ENCODE measurements at places on chromosomes 6 and 20.

- DNase-seq, result no peak
Measured at GRCh38 chr20:60050193-60050947, 92.1 kb downstream of the CDH26 start.

DNA sequence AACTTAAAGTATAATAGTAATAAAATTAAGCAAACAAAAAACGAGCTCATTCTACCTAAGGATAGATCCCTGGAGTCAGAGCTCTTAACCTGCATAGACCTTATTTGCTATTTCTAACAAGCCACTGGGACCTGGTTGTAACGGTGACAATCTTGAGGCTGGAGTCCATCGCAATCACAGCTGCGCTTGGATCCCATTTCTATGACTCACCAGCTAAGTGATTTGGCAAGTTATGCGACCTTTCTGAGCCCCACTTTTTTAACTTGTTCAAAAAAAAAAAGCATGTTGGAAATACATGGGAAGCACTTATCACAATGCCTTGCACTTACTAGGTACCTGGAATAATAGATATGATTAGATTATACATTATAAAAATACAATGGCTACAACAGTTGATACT is 389.5 kb upstream of the CDH4 start:
- no peak for DNase-seq

GRCh38 chr6:89350281-89350966 is 2.1 kb downstream of the UBE2J1 start:
- no peak for DNase-seq

GRCh38 chr6:154056536-154056935 is 17.5 kb downstream of the OPRM1 start:
- DNase-seq, result no peak

DNA sequence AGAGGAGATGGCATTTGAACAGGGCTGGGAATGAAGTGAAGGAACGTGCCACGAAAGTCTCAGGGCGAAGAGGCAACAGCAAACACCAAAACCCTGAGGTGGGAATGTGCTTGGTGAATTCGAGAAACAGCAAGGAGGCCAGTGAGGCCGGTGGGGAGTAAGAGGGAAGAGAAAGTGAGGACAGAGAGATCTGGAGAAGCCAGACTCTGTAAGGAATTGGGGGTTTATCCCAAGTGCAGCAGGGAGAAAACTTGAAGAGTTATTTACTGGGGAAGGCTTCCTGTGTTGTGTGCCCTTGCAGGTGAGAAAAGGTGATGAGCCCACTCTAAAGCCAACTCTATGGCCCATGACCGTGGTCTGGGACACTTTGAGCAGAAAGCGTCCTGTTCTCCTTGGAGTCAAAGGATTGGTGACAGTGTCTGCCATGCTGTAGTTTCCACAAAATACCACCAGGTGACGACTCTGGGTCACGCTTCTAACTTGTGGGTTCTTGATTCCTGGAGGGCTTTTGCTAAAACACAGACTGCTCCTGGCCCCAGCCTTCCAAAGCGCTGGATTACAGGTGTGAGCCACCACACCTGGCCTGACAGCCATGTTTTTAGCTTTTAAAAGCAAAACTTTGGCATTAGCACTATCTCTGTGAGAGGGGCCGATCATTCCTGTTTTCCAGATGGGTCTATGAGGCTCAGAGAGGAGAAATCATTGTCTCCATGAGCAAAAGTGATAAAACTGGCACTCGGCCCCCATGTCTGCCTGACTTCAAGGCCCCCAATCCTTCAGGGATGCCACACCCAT is 18.0 kb upstream of the CSNK2A1 start:
- peak; percentile 6 for DNase-seq

DNA sequence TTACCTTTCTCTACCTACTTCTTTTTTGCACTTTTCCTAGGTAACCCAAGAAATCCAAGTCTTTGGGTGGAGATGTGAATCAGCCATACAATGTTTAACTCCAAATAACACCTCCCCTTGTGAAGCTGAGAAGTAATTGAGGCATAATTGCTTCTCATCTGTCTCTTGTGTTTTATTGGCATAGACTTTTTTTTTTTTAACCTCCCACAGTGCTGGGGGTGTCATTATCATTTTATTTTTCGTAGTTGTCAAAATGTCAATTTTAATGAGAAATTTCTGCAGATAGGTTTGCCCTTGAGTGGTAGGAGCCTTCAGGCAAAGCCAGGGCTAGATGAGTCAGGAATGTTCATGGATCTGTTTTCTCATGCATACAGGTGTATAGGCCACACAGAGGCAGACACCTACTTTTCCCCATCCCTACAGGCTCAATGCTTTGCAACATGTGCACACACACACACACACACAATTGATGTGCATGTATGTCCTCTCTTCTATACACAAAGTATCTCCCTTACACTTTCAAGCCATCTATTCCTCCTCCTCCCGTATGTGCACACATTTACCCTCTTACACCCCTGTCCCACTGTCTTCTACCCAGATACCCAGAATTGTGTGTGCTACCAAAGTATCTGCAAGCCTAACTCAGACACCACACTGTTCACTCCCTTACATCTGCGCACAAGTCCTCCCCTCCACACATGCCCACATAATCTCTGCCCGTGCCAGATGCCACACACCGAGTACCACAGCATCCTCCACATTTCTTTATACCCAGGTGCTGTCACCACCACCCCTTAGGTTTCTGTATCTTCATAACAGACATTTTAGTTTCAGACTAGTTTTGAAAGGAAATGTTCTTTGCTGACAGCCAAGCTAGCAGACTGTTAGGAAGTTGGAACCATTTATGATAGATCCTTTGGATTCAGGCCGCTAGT is 22.0 kb downstream of the RALY start:
- DNase-seq, result no peak

GRCh38 chr20:11137688-11138087 is 463.9 kb upstream of the JAG1 start:
- no peak for DNase-seq

GRCh38 chr20:22248051-22248667 is 336.2 kb downstream of the FOXA2 start:
- DNase-seq, result no peak

GRCh38 chr6:6256886-6257285 is 63.6 kb downstream of the F13A1 start:
- no peak for DNase-seq

DNA sequence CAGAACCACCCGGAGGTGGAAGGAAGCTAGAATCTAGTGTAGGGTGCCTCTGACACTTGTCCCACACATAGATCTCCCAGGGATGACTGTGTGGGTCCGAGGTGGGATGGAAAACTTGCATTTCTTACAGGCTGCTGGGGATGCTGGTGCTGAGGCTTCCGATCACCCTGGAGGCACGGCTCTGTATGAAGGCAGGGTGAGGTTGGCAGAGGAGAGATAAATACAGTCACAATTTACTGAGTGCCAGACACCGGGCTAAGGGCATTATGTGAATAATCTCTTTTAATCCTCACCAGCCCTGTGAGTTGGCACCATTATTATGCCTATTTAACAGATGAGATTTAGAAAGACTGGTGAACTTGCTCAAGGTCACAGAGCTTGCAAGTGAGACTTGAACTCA is 250.2 kb upstream of the RREB1 start:
- no peak for DNase-seq

- no peak for DNase-seq
Measured at GRCh38 chr6:140561701-140562100, 1187.3 kb upstream of the CITED2 start.

DNA sequence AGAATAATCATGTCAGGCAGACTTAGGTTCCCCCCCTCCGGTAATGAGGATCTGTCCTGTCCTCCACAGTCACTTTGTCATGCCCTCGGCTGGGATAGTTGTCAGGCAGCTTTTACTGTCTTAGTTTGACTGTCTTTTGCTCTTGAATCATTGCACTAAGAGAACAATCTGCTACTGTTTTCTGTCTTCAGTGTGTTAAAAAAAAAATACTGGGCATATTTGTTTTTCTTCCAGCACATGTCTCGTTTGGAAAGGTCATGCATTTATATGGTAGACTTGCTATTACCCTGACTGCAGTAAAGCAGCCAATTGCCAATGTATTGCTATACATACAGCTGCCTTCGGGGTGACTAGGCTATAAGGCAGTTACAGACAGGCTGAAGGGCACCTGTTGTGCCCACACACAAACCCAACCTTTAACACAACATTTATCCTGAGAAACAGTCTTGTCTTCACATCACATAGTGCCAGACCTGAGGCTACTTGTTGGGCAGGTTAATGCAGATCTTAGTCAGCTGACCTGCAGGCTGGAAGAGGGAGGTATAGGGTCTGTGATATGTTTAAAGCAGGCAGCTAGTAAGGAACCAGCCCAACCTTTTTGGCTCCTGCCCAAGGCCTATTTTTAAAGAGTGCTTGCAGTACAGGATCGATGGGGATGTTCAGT is 26.7 kb downstream of the ARFGEF3 start:
- no peak for DNase-seq

DNA sequence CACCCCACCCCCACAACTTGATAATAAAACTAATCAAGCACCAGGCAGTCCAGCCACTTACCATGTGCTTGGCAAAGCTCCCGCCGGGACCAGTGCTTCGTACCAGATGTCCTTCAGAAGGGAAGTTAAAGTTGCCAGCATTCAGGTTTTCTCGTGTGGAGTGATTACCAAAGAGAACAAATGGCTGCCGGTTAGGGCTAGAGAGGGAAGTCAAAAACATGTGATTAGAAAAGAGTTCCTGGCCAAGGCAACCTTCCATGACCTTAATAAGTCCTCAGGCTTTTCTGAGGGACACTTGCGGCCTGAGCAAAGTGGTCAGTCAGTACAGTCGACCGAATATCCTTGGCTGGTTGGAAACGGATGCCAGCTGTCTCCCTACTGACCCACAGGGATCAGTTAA is 67.0 kb downstream of the DNAAF9 start:
- no peak for DNase-seq

DNA sequence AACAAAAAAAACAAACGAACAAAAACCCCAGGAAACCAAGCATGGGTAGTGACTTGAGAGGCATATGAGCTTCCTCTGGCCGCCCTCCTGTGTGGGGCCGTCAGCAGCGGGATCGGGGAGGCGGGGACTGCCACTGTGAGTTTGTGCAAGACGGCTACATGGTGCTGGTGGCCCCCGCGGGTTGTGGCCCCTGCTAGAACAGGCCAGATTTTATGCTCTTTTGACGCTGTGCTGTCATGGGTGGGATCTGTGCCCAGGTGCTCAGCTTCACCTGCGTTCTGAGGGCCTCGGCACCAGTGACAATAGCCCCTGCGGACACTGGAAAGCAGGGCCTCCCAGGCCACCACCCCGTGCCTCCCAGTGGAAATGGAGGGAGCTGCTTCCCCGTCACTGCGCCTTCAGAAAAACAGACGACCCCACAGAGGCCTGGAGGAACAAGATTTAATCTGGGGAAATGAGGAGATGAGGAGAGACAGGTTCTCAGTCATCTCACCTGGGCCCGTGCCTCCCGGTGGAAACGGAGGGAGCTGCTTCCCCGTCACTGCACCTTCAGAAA is 4.7 kb upstream of the KCNQ2 start:
- no peak for DNase-seq

- no peak for DNase-seq
Measured at GRCh38 chr20:50015993-50016770, 33.4 kb downstream of the SNAI1 start.

- no peak for DNase-seq
Measured at GRCh38 chr6:152298055-152298647, 339.0 kb downstream of the SYNE1 start.

DNA sequence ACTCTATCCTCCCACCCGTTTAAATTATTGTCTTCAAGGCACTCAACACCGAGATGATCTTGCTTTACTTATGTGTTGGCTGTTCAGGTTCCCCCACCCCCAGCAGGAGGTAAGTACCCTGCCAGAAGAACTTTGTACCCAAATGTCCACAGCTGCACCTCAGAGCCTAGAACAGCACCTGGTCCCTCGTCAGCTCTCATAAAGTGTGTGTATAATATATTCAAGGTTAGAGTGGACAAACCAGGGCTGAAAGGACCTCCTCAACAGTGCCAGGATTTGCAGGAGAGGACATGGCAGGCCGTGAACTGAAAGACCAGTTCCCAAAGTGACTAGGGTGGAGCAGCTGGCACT is 5.9 kb upstream of the CPXM1 start:
- no peak for DNase-seq

DNA sequence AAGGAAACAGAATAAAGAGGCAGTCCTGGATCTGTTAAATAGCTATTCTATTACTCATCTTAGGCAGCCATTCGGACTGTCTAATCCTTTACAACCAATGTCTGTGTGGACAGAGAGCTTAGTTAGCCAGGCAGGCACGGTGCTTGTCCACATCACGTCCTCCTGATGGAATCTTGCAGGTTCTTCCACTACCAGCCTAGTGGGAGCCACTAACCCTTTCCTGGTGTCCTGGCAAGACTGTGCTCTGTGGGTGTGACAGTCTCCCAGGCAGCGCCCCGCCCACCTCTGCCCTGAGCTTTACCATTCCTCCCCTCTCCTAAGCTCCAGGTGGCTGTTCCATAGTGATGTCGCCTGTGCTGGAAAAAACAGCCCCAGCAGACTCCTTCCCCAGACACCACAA is 78.3 kb upstream of the CLDN20 start:
- no peak for DNase-seq

- no peak for DNase-seq
Measured at GRCh38 chr20:9627219-9627618, 112.8 kb downstream of the LAMP5 start.

GRCh38 chr6:143969077-143969476 is 39.0 kb downstream of the PLAGL1 start:
- no peak for DNase-seq

DNA sequence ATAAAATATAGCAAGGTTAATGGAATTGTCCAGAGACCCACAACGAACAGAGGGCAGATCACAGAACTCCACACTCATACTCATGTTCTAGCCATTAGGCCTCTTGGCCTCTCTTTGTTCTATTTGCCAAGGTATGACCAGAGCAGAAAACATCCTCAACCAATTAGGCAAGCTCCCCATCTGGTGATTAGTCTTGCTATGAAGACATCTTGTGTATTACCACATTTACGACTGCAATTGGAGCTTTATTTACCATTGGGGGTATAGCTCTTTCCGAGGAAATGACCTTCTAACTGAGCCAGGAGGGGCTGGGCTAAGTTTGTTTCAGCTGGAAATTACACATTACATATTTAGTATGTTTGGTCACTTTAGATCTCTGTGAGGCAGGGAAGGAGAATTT is 593.9 kb downstream of the CD109 start:
- no peak for DNase-seq

GRCh38 chr6:71982389-71982788 is 96.0 kb downstream of the RIMS1 start:
- no peak for DNase-seq

GRCh38 chr20:61236713-61237112 is 15.3 kb upstream of the CDH4 start:
- DNase-seq, result no peak

- no peak for DNase-seq
Measured at GRCh38 chr20:12891643-12892042, 117.1 kb upstream of the SPTLC3 start.

- no peak for DNase-seq
Measured at GRCh38 chr6:48389146-48390043, 278.4 kb upstream of the PTCHD4 start.

Data from NCI-H2081 treated with DMSO at 0.1 percent for 48 hours (cell line).